ENCODE measurements at places on chromosomes 1 and 21.
A peak's percentile ranks its signal among the peaks of the same experiment; 100 is the strongest.

DNA sequence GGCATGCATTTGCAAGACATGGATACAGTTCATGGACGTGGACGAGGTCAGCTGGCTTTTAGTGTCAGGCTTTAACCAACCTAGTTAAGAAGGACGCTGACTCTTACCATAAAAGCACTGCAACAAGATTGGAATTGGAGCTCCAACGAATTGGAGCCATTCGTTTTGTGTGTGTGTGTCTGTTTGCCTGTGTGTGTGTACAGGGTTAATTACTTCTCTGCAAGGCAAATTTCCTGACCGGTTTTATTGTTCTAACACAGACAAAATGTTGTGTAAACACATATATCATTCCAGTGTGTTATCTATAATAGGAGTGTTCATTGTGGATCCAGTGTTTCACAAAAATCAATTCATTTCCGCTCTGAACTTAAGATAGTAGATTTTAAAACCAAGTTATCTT is 7.9 kb downstream of the ITSN1 start:
- no peak for DNase-seq

- no peak for DNase-seq
Observed at GRCh38 chr1:152582647-152583046, 2.3 kb upstream of the LCE3D start.

GRCh38 chr1:57831624-57832023 is 407.8 kb upstream of the DAB1 start:
- DNase-seq = no peak

DNA sequence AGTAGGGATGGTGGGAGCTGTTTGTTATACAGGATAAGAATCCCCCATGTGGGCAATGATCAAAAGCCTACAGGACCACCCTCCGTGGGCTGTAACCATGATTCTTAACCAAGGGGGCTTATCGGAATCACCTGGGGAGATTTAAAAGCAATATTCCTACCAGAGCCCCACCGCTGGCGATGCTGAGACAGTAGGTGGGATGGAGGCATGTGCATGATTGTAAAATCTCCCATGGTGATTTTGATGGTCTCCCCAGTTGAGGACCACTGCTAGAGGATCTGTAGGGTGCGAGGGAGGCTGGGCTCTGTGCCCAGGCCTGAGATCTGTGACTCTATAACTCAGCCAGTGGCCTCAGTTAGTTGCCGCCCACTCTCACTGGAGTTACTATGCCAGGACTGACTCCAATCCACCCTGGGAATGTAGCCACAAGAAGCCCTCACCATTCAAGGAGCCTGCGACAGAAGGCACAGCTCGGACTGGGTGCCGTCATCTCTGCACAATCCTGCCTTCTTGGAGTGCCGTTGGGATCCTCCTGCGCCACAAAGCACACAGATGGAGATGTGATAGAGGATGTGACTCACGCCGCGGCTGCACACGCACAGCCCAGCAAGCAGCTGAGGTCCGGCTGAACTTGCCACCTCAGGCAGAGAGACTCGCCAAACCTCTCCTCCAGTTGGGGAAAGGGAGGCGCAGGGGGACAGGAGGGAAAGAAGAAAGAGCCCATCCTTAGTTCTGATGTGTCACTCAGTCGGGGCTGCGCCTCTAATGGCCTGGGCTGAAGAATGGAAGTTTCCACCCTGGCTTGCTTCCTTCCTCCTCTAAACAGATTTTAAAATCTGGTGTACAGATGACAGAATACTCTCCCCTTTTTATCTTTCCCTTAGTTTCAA is 26.5 kb downstream of the AKNAD1 start:
- DNase-seq = no peak

DNA sequence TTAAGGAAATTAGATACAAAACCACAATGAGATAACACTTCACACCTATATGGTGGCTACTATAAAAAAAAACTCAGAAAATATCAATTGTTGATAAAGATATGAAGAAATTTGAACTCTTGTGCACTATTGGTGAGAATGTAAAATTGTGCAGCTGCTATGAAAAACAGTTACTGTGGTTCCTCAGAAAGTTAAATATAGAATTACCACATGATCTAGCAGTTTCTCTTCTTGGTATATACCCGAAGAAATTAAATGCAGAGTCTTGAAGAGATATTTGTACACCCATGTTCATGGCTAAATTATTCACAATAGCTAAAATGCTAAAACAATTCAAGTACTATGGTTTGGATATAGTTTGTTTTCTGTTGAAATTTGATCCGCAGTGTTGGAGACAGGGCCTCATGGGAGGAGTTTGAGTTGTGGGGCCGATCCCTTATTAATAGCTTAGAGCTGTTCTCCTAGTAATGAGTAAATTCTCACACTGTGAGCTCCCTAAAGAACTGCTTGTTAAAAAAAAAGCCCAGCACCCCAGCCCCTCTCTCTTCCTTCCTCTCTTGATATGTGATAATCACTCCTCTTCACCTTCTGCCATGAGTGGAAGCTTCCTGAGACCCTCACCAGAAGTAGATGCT is 1412.1 kb downstream of the PLA2G4A start:
- no peak for DNase-seq

DNA sequence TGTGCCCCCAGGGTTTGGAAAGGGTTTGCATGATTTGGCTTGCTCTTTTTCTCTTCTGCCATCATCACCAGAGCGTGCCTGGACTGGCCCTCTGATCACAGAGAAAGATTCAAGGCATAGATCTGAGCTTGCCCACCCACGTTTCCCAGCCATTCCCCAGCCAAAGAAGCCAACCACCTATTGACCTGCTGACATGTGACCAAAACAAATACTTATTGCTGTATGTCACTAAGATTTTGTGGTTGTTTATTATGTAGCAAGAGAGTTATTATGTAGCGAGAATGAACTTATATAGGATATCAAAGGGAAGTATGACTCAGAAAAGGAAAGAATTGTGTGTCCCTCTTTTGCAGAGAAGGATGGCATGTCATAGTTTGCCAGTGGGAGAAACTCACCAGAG is 59.9 kb downstream of the UBE2U start:
- no peak for DNase-seq

GRCh38 chr21:42079939-42080787 is 9.0 kb downstream of the UMODL1 start:
- no peak for DNase-seq

GRCh38 chr1:27869719-27870085 is 2.6 kb upstream of the THEMIS2 start:
- no peak for DNase-seq

GRCh38 chr1:244187310-244187709 is 136.2 kb downstream of the ZBTB18 start:
- DNase-seq = no peak

GRCh38 chr1:167401260-167401873 is 117.0 kb downstream of the CD247 start:
- peak; percentile 46 for DNase-seq

GRCh38 chr1:161172776-161173376 is 4.4 kb downstream of the B4GALT3 start:
- no peak for DNase-seq

GRCh38 chr1:217090060-217090911 is 367.1 kb upstream of the ESRRG start:
- no peak for DNase-seq

- no peak for DNase-seq
Observed at GRCh38 chr21:27817074-27817473, 850.2 kb upstream of the ADAMTS5 start.

GRCh38 chr1:184696403-184696802 is 58.3 kb downstream of the EDEM3 start:
- no peak for DNase-seq

DNA sequence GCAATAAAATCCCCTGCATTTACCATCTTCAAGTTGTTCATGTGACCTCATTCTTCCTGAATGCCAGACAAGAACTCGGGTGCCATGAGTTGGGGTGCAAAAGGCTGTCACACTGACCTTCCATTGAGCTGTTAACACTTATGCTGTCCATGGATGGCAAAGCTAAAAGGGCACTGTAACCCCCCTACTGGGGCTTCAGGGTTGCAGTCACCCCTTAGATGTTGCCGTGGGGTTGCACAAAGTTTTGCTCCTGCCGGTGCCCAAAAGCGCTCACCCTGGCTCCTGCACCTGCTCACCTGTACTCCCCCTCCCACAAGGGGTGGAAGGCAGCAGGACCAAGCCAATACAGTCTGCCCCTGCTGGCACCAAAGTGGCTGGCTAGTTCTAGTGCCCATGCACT is 208.2 kb downstream of the RHOU start:
- DNase-seq = no peak

DNA sequence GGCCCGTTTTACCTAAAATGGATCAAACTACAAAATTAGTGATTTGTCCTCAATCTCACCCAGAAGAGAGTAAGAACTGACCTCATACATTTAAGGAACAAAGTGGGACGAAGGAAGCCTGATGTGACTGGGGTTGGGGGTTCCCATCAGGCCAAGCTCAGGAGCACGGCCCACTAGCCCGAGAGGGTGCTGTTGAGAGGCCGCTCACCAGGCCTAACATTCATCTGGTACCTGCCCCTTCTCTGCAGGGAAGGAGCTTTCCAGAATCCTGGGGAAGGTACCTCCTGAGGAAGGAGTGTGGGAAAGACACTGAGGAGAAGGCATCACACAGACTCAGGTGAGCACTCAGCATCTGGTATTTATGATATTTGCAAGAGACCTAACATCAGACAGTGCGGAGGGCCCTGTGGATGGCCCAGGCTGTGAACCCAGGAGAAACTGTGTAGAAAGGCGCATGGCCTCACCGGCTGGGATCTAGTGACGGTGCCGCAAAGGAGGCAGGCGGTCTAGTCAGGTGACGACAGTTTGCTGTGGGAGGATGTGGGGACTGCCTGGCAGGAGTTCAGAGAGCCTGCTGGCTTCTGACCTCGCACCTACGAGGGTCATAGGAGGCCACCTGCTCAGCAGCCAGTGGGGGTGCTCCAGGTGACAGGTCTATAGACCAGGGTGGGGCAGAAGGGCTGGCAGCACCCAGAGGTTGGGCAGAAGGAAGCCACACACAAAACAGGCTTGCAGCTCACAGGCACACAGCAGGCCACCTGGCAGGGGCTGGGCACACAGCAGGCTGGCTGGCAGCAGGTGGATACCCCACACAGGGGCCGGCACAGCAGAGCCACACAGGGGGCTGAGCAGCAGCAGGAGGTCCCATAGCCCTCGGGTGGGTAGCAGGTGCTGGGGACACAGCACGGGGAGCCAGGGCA is 543 bp downstream of the KRTAP12-4 start:
- peak; percentile 14 for DNase-seq

- no peak for DNase-seq
Observed at GRCh38 chr1:78683079-78683478, 33.4 kb downstream of the IFI44 start.

GRCh38 chr1:162661336-162661735 is 29.1 kb downstream of the DDR2 start:
- no peak for DNase-seq

DNA sequence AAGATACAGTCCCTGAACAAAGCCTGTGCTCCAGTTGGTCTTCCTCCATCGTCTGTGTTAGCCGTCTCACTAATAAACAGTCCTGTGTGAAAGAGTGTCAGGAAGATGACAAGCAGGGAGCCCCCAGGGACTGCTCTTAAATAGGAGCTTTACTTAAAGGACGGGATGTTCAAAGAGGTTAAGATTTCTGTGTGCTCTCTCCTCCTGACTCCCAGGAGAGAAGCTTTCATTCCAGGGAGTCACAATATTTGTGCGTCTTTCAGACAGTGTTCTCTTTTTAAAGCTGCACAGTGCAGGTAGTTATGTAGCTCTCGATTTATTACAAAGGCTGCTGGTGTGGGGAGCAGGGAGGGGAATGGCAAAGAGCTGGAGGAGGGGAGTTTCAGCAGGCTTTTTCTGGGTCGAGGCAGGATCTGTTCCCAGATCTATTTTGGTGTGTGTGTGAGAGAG is 43.5 kb downstream of the STYXL2 start:
- no peak for DNase-seq

DNA sequence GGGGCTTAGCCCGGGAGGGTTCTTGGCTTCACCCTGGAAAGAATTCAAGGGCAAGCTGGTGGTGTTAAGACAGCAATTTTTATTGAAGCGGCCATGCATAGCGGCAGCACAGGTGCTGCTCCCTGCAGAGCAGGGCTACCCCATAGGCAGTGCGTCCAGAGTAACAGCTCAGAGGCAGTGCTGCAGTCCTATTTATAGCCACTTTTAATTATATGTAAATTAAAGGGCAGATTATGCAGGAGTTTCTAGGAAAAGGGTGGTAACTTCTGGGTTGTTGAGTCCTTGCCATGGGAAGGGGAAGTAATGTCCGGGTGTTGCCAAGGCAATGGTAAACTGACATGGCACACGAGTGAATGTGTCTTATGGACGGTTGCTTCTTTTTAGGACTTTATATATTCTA is 57.0 kb downstream of the VPS26C start:
- DNase-seq = no peak

DNA sequence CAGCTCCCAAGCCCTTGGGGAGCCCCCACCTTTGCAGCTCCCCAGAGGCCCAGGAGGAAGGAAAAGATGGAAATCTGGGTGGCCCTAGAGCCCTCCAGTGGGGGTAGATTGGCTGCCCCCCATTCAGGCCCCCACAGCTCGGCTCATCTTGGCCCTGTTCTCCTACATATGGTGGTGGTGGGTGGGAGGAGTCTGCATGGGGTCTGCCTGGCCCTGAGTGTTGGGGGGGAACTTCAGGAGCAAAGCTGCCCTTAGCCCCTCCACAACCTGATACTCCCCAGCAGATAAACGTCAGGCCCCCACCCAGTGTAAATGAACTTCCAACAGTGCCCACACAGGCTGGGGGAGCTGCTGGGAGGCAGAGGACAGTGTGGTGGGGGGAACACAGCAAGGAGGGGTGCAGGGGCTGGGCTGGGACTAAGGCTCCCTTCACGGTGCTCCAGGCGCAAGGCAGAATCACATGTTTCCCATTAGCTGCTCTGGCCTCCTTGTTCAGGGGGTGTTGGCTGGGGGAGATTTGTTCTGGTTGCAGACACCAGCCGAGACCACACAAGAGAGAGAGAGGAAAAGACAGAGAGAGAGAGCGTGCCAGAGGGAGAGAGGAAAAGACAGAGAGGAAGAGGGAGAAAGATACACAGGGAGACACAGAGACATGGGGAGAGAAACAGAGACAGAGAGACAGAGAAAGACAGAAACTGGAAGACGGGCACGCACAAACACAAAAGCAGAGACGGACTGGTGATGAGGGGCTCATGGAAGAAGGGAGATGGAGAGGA is 42.6 kb downstream of the AHDC1 start:
- DNase-seq = no peak

DNA sequence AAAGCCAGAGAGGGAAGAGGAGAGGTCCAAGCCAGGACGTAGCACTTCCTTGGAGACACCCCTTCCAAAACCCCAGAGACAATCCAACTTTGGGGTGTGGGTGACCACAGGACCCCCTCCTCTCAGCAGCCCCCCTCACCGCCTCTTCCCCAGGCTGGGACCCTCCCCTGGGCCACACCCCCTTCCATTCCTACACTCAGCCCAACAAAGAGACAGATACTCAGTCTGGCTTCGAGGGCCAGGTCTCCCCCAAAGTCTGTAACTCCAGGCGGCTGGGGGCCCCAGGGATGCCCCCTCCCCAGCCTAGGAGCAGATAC is 1.4 kb downstream of the MEX3A start:
- no peak for DNase-seq

- no peak for DNase-seq
Observed at GRCh38 chr1:10714337-10715114, 81.9 kb downstream of the CASZ1 start.

DNA sequence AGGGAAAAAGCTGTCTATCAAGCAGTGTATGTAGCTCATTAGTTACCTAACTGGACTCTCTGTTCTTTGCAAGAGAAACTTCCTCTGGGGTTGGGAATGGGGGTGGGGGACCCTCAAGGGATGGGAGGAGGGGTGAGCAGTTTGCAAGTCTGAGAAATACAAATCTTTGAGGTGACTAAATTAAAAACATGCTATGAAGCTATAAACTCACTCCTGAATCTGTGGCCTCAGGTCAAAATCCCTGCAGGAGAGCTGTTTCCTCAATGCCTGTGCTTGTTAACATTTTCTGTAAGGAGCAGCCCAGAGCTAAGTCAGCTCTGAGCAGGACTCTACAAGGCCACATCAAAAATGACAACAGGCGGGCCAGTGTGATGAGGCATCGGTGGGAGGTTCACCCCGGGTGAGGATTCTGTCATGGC is 32.8 kb upstream of the PTPRC start:
- no peak for DNase-seq
